ENCODE measurements at places on chromosomes 5 and 9.

DNA sequence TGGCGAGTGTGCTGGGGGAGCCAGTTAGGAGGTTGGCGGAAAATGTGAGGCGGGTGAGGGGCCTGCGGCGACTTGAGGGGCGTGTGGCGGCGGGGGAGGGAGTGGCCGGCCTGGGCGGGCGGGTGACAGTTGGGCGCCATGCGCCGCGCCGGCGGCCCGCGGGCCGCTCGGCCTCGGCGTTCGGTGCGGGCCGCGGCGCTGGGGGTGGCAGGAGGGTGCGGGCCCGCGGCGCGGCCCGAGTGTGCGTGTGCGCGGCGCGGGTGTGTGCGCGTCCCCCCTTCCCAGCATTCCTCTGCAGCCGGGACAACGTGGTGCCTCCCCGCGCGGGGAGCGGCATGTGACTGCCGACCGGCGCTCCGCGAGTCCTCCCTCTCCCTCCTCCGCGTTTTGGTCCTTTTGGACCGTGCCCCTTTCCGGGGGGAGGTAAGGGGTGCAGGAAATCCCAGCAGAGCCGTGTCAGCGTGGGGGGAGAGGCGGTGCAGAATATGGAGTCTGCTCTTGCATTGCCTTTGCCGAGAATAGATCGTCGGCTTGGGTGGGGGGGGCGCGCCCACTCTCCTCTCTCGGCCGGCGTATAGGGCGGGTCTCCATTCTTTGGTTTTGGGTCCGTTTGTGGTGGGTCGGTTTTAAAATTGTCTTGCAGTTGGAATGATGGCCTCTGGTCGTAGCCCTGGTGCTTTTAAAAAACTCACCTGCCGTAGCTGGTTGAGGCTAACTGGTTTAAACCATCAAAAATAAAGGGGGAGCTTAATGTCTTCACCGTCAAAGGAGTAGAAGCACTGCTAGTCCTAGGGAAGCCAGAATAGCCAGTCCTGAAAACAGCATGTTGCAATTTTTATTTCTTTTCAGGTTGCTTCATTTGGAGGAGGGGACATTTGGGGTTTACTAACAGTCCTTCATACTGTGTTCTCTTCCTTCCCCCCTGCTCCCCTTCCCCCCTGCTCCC lies 2.0 kb downstream of the LARP1 start:
- peak; percentile 56 for DNase-seq

DNA sequence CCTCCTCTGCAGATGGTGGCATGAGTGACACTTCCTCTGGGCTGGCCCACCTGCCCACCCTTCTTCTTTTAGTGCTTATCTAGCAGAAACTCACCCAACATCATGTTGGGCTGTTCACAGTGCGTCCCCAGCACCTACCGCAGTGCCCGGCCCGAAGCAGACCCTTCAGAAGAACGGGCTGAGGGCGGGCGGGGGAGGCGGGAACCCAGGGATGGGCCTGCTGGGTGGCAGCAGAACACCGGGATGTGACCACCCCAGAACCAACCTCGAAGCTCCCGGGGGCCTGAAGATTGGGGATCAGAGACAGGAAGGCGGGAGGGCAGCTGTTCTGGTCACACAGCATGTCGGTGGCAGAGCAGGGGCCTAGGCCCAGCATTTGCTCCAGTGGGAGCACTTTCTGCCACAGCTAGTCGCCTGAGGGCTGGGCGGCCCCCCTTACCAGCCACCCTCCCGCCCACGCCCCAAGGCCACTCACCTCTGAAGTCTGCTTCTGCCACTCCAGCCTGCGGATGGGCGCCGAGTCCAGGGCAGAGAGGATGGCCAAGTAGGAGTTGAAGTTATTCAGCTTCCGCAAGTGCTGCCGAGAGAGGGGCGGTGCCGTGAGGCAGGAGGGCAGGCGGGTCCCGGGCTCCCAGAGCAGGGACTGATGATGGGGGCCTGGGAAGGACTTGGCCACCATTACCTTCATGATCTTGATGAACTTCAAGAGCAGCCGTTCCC lies 38.7 kb downstream of the PRRT1B start:
- DNase-seq, result no peak

- no peak for DNase-seq
These were observed 338.6 kb downstream of the TMEM38B start for GRCh38 chr9:106032978-106033377.

GRCh38 chr5:39283231-39283818 lies 64.0 kb upstream of the FYB1 start:
- no peak for DNase-seq

- DNase-seq, result no peak
These were observed 201.9 kb downstream of the ZNF608 start for GRCh38 chr5:124544366-124545055.

- DNase-seq, result no peak
These were observed 368.8 kb upstream of the SPATA31A5 start for GRCh38 chr9:60545346-60545877.

GRCh38 chr9:126307322-126308061 lies 19.1 kb upstream of the MVB12B start:
- no peak for DNase-seq

DNA sequence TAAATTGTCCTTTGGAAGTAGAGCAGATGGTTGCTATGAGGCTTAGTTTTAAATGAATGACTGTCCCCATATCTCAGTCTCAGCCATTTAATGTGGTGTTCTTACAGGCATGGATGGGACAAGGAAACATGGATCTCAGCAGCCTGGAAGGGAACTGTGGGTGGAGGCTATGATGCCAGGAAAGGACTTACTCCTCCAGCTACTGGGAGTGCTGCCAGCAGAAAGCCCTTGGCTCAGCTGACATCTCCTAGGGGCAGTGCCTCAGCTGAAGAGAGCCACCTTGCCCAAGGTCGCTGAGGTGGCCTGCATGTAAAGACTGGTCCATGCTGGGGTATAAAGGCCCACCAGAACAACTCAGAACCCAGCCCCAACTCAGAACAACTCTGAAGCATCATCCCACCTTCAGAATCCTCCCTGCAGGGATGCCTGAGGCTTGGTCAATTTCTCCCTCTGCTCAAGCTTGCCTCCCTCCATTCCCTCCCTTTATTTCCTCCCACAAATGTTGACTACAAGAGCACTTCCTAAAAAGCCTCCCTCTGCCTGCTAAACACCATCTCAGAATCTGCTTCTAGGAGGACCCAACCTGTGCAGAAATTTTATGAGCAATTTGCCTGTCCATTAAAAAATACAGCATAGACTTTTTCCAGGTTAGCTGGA lies 1.8 kb upstream of the PDE8B start:
- no peak for DNase-seq

- DNase-seq, result no peak
These were observed 19.3 kb downstream of the BRD9 start for GRCh38 chr5:873328-873727.

DNA sequence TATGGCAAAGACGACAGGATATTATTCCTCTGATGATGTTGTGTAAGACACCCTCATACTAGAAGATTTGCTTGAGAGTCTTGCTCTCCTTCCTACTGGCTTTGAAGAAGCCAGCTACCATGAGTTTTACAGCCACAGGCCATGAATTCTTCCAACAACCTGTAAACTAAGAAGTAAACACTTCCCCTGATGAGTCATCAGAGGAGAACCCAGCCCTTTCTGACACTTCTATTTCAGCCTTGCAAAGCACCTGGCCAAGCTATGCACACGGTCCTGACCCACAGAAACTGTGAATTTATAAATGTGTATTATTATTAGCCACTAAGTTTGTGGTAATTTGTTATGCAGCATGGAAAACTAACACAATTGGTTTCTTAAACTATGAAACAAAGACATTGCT lies 288.8 kb upstream of the ADAMTSL1 start:
- DNase-seq, result no peak

DNA sequence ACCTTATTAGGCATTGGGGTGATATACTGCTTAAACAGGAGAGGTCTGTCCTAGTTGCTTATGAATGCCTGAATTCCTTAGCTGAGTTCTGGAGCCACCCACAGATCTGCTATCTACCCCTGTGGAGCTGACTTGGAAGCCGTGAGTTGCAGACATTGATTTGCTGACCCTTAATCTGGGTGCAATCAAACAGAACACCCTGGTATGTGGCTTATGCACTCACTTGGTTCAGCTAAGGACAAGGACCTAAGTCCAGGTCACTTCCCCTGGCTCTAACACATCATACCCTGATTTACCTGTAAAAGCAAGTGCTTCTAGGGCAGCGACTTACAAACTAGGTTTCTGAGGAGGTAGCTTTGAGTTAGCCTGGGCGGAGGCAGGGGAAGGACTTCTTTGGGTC lies 41.6 kb upstream of the TLR4 start:
- no peak for DNase-seq

DNA sequence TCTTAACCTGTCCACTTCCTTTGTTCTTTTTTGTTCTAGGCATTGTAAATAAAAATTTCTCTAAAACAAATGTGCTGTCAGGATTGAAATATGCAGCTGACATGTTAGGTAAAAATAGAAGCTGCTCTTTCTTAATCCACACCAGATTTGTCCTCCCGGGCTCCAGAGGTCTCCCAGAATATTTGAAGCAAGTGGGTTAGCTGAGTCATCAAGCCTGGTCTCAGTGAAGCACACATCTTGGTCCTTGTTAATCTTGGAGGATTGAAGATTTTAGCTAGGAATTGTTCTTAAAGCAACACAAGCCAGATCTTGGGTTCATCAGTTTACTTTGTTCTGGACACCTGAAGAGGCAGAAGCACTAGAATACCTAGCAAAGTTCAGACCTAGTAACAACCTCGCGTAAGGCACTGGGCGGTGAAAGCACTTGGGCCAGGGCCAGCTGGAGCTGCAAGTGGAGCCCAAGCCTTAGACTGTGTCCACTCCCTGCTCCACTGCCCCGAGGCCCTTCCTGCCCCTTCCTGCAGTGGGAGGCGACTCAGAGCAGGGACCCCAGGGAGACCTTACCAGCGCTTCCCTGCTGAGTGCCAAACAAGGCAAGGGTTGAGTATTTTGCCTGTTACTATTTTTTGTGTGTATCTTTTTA lies 36.5 kb downstream of the HABP4 start:
- DNase-seq, result peak; percentile 32

- no peak for DNase-seq
These were observed 48.9 kb downstream of the SMC2 start for GRCh38 chr9:104142799-104143549.

DNA sequence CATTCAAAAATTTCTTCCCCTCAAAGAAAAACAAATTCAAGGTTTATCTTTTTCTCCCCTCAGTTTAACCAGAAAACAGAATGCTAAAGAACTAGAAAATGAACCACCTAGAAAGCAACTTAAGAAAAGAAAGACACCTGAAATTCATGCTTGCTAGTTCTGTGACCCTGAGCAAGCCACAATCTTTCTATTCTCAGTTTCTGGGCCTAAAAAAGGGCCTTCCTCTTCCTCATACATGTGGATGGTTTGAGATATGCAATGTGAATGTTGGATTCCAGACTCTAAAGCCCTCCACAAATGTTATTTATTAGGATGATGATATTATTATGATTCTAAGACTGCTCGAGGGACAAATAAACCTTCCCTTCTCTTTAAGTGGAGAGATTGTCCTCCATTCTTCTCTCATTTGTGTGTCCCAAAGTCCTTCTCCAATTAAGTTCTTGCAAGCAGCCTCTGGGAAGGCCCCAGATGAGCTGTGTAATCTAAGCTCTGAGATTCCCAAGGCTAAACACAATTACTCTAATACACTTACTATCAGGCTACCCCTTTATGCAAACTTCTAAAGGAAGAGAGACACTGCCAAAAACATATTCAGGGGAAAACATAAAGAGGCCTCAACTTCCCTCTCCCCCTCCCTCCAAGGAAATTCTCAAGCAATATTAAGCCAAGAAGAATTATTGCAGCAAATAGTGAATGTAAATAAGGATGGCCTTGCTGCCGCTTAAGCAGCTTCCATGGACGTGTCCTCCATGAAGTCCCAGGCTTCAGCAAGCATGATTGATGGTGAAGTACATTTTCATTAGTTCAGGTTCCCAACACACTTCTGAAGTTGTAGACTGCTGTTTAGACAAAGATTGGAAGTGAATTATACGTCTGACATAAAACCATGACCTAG lies 80.2 kb downstream of the PRKACG start:
- no peak for DNase-seq

GRCh38 chr5:107779437-107779836 lies 108.7 kb upstream of the EFNA5 start:
- DNase-seq, result no peak

GRCh38 chr9:101513351-101513750 lies 20.3 kb upstream of the RNF20 start:
- DNase-seq, result no peak

DNA sequence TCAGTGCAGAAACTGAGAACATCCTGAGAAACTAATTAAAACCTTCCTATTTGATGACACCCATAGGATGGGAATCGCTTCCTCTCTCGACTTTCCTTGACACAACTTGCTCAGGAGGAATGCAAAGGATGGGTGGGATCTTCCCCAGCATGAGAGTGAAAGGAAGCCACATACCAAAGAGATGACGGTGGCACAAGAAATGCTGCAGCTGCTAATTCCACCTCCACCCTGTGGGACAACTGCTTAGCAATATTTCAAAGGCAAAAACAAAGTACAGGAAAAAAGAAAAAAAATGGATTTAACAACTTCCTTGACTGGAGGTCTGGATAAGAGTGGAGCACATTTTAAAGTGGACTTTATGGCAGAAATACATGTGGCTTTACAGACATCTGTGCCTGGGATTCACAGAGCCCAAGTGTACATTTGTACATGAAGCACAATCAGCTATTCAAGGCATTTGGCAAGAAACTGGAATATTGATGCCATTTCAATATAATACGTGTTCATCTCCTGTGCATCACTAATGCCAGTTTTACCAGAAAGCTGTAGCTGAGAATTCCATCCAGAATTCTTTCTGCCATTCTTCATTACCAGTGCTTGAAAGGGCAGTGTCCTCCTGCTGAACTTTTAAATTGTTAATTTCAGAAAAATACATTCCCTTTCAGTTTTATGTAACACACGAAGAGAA lies 359.2 kb upstream of the ACTBL2 start:
- no peak for DNase-seq

GRCh38 chr9:85224729-85225128 lies 517.0 kb downstream of the AGTPBP1 start:
- DNase-seq, result no peak

GRCh38 chr5:158869092-158869491 lies 230.6 kb downstream of the EBF1 start:
- DNase-seq, result no peak

DNA sequence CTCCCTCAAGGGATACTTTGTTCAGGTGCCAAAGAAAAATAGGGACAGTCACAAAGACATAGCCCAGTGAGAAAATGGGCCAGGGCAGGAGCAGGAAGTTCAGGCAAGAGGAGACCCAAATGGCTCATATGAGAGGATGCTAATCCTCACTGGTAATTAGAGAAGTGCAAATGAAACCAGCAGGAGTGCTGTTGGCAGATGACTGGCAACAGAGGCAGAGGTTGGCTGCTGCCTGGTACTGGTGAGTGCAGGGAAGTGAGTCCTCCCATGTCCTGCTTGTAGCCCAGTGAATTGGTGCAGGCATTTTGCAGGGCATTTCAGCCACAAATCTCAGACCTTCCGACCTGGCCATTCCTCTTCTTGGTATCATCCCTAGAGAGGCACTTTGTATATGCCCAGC lies 23.5 kb downstream of the ODF2 start:
- no peak for DNase-seq

DNA sequence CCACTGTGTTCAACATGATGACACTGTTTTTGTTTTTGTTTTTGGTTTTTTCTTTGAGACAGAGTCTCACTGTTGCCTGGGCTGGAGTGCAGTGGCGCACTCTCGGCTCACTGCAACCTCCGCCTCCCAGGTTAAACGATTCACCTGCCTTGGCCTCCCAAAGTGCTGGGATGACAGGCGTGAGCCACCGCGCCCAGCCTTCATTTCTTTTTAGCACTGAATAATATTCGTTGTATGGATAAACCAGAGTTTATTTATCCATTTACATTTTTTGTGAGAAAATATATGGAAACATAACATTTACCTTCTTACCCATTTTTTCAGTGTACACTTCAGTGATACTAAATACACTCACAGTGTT lies 4.2 kb downstream of the CARD19 start:
- peak; percentile 4 for DNase-seq
